Activated CD4-positive, CD25-positive, alpha-beta regulatory T cell treated with anti-CD3 and anti-CD28 coated beads, Interleukin-2, amount 50 U/mL, for 72 hours (primary cell): ENCODE measurements at places on chromosomes 13 and 19.

- no peak for DNase-seq
Observed at GRCh38 chr13:37202264-37202663, 96.8 kb upstream of the CSNK1A1L start.

GRCh38 chr13:108273429-108274118, 4.1 kb downstream of the TNFSF13B start:
- no peak for DNase-seq

- no peak for DNase-seq
Observed at GRCh38 chr13:66751691-66752090, 478.4 kb downstream of the PCDH9 start.

- DNase-seq, result no peak
Observed at GRCh38 chr13:98273067-98273823, 96.2 kb upstream of the RNF113B start.

DNA sequence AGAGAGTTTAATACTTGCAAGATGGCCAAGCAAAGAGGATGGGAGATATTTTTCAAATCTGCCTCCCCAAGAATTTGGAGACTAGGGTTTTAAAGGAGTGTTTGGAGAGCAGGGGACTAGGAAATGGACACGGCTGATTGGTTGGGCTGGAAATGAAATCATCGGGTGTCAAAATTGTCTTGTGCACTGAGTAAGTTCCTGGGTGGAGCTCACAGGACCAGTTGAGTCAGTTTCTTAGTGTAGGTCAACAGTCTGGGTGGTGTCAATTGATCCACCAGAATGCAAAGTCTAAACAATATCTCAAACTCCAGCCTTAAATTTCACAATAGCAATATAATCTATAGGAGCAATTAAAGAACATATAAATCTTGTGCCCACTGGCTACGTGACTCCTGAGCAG, 23.0 kb upstream of the CEACAM4 start:
- DNase-seq, result no peak
